ENCODE measurements at places on chromosomes 5 and 9.

- no peak for DNase-seq
Observed at GRCh38 chr5:94314460-94315131, 303.8 kb downstream of the KIAA0825 start.

GRCh38 chr5:10064546-10065195 is 185.0 kb downstream of the ATPSCKMT start:
- DNase-seq, result no peak

DNA sequence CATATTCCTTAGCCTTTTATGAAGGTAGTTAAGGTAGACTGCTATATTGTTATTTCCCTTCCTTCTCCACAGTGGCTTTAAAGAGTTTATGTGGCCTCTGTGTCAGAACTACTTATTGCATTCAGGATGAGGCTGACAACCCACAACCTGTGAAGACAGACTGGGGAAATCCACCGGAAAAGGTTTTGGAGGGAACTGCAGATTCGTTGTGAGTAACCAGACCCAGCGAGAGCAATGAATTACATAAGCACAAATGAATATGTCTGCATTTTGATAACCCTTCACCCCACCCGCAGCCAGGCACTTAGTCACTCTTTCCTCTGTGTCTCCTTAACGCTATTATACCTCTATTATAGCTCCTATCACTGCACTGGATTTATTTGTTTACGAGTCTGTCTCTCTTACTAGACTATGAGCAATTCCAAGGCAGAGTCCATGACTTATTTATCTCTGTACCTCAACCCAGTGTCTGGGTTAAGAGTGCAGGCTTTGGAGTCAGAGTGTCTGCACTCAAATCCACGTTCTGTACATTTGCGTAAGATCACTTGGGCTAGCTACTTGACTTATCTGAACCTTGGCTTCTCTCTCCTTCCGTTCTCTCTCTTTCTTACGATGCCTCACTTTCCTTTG is 19.2 kb downstream of the KCTD16 start:
- DNase-seq, result no peak

GRCh38 chr9:121860213-121860612 is 208.8 kb downstream of the DAB2IP start:
- DNase-seq, result no peak

DNA sequence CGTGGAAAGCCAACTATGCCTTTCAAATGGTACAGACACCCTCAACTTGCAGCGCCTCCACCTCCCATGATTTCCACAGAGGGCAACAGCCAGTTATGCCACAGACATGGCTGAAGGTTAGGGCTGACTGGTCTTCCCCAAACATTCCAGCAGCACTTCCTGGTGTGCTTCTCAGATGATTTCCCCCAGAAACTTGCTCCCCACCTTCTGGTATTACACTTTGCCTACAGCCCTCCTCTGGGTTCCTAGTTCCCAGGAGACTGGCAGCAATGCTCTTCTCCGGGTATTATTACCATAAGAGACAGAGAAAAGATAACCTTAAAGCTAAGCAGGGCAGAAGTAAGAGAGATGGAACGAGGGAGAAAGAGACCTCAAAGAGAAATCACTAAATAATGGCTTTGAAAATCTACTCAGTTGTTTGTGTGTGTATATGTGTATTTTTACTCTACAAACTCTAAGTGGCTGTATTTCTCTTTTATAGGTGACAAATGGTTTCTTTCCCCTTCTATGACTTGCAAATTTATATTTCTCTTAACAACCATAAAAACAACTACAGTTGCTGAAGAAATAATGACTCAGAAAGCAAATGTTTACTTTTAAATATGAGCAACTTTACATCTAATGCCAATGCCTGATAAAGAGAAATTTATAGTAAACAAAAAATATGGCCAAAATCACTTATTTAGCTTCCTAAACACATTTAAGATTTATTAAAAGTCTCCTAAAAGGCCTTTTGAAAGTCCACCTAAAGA is 133.8 kb downstream of the PDE4D start:
- no peak for DNase-seq

- DNase-seq, result no peak
Observed at GRCh38 chr9:94900222-94901018, 173.9 kb downstream of the AOPEP start.

GRCh38 chr9:13860946-13861640 is 452.8 kb downstream of the NFIB start:
- DNase-seq, result no peak

- DNase-seq, result no peak
Observed at GRCh38 chr5:66779528-66779927, 183.3 kb downstream of the MAST4 start.

GRCh38 chr5:32428426-32428825 is 16.1 kb downstream of the ZFR start:
- no peak for DNase-seq

GRCh38 chr9:16150501-16150900 is 597.7 kb downstream of the CCDC171 start:
- DNase-seq, result no peak

DNA sequence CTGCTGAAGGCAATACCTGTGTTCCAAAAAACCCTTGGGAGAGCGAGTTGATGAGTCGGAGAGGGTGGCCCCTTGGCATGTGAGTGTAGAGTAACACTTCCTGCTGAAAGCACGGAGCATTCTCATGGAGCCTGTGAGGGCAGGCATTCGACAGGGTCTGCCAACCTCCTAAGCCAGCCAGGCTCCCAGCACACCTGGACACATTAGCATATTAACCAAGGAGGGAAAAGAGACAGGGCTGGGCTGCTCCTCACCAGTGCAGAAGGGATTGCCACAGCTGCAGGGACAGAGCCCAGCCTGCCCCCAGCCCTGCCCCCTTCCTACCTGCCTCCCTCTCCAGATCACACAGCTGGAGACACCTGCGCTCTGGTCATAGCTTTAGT is 46.4 kb upstream of the SEMA4D start:
- no peak for DNase-seq
